Left ventricle myocardium superior (tissue), 1 donor: ENCODE measurements at places on chromosomes 4 and X. TPM values are rescaled to one million over a fixed set of nuclear protein-coding genes. Genes with fewer than 3 reads are reported as not detected.

- DNase-seq = no peak
Observed at GRCh38 chr4:72171761-72172160, 140.0 kb downstream of the NPFFR2 start.

GRCh38 chr4:81213671-81214070 lies 1.4 kb downstream of the PRKG2 start:
- no peak for DNase-seq

- DNase-seq = no peak
Observed at GRCh38 chr4:73434311-73434710, 1.7 kb upstream of the AFP start.

The FGA gene
- total RNA-seq = not detected

DNA sequence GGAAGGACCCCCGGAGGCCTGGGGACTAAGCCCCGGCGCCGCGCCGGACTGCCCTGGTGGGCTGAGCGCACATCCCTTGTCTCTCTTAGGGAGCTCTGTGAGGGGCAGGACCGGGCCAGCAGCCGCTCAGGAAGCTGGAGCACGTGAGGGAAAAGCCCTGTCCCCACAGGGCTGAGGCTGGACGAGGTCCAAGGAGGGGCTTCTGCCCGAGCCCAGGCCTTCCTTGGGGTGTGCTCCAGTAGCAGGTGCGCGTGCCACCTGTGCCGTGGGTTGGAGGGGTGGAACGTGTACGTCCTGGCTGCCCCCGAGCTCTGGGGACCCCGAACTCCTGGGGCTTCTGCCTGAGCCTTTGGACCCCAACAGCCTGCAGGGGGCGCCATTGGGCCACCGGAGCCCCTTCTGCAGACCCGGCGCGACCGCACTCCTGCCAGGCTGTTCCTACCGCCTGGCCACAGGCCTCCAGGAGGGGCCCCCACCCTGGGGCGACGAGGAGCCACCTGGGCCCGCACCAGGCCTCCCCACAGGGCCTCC lies 27.2 kb downstream of the TACC3 start:
- peak; percentile 82 for DNase-seq

GRCh38 chr4:38152721-38153386 lies 192.7 kb downstream of the PTTG2 start:
- no peak for DNase-seq
